ENCODE measurements at places on chromosomes 3 and 15.

GRCh38 chr3:177484926-177485325, 287.6 kb upstream of the TBL1XR1 start:
- no peak for DNase-seq

DNA sequence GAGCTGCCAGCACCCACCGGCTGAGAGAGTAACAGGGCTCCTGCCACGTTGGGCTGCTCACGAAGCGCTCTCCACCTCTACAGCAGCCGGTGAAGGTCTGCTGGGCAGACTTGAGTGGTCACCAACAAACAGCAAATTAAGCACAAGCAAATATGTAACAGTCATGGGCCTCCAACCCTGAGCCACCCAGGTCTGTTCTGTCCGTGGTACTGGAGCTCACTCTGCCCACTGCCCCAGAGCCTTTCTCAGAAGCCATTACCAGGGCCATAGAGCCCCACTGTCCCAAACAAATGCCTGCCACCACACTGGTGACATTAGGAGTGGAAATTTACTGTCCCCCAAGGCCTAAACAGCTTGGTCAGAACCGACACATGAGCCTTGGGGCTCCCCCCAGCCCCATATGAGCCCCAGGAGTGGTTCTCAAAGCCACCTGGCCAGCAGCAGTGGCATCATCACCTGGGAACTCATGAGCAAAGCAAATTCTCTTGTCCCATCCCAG, 56.6 kb downstream of the LRIG1 start:
- no peak for DNase-seq

DNA sequence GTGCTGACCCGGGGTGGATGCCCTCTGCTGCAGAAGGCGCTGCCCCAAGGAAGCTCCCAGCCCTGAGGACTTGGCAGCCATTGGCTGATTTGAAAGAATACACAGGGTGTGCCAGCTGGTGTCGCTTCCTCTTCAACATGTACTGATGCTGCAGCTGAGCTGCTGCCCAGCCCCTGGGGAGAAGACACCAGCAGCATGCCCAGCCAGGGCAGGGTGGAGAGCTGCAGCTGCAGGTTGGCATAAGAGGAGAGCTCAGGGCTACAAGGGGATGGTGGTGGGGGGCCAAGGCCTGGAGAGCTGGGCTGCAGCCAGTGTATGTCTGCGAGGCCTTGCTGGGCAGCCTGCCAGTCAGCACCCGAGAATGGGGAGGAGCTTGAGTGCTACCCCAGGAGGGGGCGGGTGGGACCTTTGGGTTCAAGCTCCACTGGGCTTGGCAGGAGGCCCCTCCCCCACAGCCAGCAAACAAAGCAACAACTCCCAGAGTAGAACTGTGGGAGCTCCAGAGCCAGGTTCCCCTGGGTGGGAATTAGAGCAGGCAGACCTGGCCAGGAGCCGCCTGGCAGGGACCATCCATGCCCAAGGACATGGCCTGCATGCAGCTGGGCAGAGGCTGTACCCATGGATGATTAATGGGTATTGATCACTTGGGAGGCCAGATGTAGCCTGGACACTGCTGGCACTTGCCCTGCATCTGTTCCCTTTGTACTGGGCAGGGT, 9.2 kb upstream of the SEMA4B start:
- peak; percentile 91 for DNase-seq

GRCh38 chr3:61247191-61247590, 4.1 kb downstream of the FHIT start:
- DNase-seq = no peak

GRCh38 chr3:181330821-181331563, 341.5 kb upstream of the DNAJC19 start:
- DNase-seq = no peak

DNA sequence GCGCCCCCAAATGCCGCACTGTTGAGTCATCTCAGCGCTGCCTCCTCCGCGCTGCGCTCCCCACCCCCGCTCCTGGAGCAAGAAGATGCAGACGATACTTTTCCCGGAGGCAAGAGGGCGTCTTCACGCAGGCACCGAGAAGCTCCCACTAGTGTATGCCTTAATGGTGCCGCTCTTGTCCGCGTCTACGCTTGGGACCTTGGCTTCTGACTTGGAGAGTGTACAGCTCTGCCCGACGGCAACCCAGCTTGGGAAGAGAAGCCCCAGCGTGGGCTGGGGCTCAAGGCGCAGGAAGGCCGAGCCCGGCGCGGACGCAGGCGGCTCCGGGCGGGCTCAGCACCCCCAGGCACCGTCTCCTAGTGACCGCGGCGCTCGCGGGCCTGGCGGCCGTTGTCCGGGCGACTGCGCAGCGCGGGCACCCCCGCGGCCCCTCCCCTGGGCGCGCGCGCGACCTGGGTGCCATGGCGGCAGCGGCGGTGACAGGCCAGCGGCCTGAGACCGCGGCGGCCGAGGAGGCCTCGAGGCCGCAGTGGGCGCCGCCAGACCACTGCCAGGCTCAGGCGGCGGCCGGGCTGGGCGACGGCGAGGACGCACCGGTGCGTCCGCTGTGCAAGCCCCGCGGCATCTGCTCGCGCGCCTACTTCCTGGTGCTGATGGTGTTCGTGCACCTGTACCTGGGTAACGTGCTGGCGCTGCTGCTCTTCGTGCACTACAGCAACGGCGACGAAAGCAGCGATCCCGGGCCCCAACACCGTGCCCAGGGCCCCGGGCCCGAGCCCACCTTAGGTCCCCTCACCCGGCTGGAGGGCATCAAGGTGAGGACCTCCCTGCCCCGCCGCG, at the start of gene P4HTM:
P4HTM (plus strand) TSS at position 446 of the 840 bp plus-strand sequence; CDS start at position 462, 16 bp downstream.
- DNase-seq = peak; percentile 87

GRCh38 chr3:196179380-196180308, 31.6 kb downstream of the ZDHHC19 start:
- peak; percentile 52 for DNase-seq

GRCh38 chr3:49882166-49882565, 12.5 kb upstream of the CAMKV start:
- DNase-seq = no peak

DNA sequence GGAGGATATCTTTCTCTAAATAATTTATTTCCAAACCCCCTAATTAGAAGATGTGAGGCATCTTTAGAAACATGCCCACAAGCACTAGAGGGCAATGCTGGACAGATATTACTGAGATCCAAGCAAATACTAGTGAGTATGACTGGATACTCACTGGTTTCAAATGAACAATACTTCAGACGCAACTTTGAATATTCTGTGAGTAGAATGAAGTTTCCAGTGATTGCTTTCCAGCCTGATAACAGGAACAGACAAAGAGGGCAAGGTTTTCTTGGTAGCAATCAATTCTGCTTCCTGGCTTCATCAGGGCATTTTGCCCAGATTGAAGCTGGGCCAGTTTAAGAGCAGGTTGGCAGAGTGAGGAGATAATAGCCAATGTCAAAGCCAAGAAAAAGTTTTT, 442.6 kb upstream of the PDZRN3 start:
- DNase-seq = no peak

DNA sequence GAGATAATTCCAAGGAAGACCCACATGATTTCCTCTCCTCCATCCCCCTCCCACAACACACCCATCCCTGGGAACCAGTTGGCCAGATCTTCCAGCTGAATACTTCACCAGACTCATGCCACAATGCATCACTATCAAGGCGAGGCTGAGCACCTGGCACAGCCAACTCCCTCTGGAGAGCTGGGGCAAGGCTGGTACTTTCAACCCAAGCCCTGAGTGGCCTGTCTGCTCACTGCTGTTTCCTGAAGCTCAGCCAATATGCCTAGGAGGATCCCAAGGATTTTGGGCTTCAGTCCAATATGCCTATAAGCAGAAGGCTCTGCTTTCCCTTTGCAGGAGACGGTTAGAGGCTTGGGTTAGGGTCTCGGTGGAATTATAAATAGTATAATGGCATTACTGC, 90.9 kb upstream of the NEO1 start:
- DNase-seq = peak; percentile 60

GRCh38 chr15:46296002-46296401, 661.2 kb downstream of the SQOR start:
- no peak for DNase-seq

DNA sequence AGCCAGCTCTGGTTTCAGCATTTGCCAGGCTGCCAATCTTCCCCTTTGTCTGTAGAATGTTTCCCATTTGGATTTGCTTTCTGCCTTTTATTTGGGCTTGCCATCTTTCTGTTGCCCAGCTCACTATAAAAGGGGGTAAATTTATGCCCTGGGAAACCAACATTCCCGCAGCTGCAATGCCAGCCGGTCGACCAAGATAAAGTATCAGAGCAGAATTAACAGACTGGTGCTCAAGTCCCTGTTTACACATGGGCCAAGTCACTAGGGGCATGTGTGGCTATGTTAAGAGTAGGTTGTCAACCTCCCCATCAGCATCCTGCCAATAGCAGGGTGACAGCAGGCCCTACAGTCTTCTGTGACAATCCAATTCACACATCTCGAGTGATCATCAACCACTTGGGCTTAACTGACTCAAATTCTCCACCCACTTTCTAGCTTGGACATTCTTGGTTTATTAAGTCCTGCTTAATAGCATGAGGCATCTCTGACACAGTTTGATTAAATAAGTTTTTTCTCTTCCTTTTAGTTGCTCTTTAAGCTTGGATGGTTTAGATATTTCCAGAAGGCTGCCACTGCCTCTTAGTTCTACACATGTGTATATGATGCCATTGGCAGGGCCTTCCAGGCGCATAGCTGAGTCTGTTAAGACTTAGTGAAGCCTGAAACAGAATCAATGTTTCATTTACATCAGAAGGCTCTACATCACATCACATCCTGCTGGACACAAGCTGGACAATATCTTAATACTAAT, 24.1 kb upstream of the VEPH1 start:
- DNase-seq = no peak

- DNase-seq = no peak
Observed at GRCh38 chr15:89003865-89004725, 84.2 kb upstream of the ABHD2 start.
